CD4-positive, alpha-beta T cell treated with Interleukin-17A for 1 hour (primary cell): ENCODE measurements at places on chromosomes 12 and 14.

GRCh38 chr12:130521375-130522124, 183.9 kb downstream of the PIWIL1 start:
- DNase-seq: no peak

- peak; percentile 19 for DNase-seq
These were observed 44.7 kb upstream of the ATP23 start for GRCh38 chr12:57896434-57897201.

GRCh38 chr12:29113101-29113500, 36.0 kb upstream of the FAR2 start:
- DNase-seq: no peak

DNA sequence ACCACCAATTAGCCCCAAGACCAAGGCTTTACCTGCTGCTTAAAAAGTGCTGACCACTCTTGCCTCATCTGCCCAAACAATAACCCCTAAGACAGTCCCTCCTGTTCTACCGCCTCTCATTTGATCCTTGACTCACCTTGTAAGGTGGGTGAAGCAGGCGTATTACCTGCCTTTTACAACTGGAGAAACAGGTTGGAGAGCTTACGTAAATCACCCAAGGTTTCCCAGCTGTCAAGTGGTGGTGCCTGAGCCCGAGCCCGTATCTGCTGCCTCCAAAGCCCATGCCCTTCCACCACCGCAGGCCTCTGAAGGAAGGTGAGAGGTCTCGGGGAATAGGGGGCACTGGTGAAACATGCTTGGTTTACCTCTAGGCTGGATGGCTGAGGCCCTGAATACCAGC, 36.6 kb downstream of the MAX start:
- no peak for DNase-seq

DNA sequence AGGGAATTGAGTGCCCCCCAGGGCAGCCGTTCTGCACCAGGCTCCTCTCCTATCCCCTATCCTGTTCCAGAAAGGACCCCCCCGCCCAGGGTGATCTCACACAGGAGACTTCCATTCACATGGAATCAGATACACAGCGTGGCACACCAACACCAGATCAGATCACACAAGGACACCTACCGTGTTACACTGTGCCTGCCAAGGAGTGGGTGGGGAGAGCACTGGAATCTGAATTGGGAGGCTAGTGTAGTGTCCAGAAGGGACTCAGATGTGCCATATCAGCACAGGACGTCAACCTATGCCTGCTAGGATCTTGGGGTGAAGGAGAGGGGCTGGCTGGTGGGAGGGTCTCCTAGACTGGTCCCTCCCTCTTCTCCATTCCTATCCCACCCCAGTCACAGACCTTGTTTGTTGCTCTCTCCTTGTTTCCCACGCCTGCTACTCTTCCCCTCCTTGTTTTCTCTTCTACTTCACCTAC, 2.3 kb downstream of the PTMS start:
- no peak for DNase-seq

GRCh38 chr12:32074432-32074831, 32.2 kb upstream of the BICD1 start:
- DNase-seq: no peak

DNA sequence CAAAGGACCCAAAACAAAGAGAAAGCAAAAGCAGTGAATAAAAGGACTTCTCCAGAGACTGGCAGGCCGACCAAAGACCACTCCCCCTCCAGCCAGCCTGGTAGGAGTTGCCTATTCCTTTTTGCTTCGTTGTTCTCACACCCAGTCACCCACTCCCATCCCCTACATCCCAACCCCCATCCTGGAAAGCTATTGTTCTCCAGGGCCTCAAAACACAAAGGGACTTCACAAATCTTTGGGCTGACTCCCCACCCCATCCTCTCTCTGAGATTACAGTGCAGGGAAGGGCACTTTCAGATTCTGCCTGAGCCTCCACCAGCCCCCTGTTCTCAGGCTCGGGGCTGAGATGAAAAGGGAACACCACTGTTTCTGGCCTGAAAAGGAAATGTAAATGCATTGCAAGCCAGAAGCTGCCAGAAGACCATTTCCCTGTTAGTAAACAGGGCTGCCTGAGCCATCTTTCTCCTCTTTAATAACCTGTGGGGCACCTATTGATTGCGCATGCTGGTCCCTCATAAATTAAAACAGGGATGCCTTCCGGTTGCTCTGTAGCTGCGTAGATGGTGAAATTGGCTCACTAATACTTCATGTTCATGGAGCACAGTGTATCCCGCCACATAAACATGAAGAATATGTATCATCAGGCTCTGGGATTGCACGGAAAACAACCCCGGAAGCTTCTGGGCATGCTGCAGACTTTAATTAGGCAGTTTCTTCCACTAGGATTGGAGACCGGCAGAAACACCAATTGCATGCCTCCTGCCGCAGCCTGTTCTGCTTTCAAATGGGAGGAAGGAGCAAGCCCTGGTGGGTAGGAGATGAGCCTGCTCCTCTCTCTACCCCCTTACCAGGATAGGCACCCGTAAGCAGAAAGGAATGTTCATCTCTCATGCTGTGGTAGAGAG, 130.3 kb upstream of the FUT8 start:
- peak; percentile 26 for DNase-seq

DNA sequence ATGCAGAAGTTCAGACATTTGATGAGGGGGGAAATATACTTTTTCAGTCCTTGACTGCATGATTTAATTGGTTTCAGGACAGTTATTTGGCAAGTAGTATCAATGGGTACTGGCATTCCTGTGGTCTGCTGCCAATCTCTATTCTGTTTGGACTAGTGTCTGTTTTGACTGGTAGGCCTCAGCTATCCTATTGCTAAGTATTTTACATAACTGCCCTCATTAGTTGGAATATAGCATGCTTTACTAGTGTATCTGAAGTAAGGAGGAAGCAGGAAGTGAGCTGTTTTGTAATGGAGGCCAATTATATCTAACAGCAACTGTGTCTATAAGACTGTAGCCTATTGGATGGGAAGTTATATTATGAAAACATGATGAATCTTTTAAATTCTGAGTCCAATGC, 104.3 kb downstream of the FLRT2 start:
- no peak for DNase-seq

DNA sequence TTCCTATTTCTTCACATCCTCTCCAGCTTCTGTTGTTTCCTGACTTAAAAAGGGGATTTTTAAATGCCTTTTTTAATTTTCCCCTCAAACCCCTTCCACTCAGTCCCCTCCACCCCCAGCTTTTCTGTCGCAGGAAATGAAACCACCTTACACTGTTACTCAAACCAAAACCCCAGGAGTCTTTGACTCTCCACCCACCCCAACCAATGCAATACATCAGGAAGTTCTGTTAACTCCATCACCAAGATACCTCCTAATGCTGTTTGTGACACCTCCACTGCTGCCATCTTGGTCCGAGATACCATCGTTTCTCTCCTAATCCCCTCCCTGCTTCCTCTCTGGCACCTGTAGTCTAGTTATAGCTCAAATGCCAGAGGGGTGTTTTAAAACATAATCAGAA, 25.4 kb upstream of the CPM start:
- DNase-seq: no peak

GRCh38 chr12:104549815-104550480, 93.2 kb downstream of the CHST11 start:
- no peak for DNase-seq

DNA sequence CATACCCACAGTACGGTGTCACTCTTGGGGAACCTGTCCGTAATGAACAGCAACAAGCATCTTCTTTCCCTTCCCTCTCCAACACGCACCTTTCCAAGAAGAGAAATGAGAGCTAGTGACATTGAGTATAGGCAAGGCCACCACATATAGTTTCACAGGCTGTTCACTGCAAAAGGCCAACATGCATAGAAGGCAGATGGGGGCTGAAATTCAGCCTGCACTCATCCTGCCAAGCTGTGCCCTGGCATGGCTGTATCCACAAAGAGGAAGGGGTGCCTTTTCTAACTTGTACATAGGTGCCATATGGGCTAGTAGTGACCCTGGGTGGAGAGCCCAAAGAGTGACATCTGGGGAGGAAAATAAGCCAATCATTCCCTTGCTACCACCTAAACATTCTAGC, 169.6 kb downstream of the ZFP36L1 start:
- DNase-seq: no peak

DNA sequence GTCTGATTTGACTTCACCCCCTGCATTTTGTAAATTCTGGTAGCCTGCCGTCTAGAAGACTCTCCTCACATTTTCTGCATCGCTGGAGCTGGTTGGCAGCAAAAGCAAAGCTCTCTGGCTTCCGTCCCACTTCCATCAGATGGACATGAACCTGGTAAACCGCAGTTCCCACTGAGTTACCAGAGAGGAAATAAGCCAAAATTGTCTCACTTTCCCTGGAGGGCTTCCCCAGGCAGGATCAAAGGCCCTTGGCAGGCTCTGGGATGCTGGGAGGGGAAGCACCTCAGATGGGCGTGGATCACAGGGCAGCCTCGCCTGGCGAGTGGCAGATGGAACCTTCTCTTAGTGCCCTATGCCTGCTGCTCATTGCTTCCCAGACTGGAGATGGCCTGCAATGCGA, 243.5 kb downstream of the TMEM132C start:
- no peak for DNase-seq

- no peak for DNase-seq
These were observed 223.1 kb upstream of the FOXN3 start for GRCh38 chr14:89640141-89640540.

GRCh38 chr14:70094631-70095030, 94.1 kb downstream of the SLC8A3 start:
- DNase-seq: no peak

- no peak for DNase-seq
These were observed 272.9 kb downstream of the ADGRD1 start for GRCh38 chr12:131226345-131227265.

GRCh38 chr12:10381928-10382628, 7.8 kb downstream of the KLRK1 start:
- no peak for DNase-seq

DNA sequence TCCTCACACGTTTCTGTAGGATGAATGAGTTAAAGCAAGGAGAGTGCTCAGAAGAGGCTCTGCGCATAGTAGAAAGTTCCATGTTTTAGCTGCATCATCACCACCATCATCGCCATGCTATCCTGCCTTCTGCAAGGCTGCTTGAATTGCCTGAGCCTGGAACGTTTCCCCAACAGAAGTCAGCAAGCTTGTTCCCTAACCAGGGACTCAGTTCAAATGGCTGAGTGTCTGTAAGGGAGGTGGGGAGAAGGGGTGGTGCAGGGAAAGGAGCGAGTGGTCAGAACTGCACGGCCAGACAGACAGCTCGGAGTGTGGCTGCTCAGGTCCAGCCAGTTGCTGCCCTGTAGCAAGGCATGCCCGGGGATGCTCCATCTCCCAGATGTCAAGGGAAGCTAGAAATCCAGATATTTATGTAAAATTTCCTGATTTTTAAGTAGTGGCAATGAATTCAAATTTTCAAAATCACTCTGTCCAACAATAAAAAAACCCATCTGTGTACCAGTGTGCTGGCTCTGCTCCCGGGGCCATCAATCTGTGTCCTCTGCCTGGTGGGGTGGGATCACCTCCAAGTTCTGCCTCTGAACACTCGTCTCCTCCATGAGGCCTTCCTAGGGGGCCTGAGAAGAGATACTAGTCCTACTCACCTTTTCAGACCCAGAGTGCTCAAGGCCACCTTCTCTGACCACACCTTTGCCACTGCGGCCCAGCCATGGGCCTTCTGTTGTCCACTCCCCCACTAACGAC, 162.7 kb downstream of the FOXN3 start:
- DNase-seq: no peak

GRCh38 chr14:69619012-69619411, 7.6 kb downstream of the SUSD6 start:
- DNase-seq: no peak

GRCh38 chr12:66901138-66901932, 222.5 kb upstream of the GRIP1 start:
- peak; percentile 22 for DNase-seq

DNA sequence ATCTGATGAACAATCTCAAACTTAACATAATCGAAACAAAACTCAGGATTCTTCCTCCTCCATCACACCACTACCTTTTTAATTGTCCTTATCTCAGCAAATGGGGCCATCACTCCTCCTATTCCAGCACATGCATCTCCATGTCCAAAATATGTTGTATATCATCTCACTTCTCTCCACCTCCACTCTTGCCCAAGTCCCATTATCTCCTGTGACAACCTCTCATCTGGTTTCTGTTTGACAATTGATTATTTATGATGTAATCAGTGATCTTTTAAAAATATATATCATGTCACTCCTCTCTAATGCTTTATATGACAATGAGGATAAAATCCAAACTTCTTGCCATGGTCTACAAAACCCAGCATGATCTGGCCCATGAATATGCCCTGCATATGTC, 200.8 kb upstream of the HMGA2 start:
- no peak for DNase-seq

GRCh38 chr12:79927772-79928474, 7.0 kb downstream of the PPP1R12A start:
- peak; percentile 78 for DNase-seq

DNA sequence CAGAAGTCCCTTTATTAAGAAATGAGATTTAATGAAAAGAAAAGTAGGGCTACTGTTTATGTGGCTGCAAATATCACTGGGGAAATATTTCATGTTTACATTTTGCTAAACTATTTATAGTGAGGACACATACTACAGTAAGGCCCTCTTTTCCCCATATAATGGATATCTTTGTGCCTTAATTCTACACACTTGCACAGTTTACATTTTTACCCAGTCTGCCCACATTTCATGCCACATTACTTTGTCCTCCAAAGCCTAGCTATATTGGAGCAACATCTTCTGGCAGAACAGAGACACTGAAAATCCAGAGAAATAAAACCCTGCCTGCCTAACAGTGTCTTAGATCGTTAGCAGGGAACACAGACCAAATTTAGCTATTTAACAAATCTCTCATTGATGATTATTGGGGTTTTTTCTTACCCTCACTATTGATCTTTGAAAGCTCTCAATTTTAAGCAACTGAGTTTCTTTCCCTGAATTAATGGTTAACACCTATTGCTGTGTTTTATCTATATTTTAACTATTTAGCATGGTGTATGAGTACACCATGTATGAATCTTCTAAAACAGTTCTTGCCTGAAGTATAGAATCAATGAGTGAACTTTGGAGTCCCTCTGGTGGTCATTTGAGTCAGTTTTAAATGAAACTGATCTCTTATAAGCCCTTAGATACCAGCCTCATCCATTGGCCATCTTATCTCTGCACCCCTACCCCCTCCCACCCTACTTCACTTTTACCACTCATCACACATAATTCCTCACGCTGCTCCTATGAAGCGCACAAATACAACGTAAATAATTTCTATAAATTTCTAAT, 170.2 kb downstream of the BCAT1 start:
- DNase-seq: peak; percentile 16

DNA sequence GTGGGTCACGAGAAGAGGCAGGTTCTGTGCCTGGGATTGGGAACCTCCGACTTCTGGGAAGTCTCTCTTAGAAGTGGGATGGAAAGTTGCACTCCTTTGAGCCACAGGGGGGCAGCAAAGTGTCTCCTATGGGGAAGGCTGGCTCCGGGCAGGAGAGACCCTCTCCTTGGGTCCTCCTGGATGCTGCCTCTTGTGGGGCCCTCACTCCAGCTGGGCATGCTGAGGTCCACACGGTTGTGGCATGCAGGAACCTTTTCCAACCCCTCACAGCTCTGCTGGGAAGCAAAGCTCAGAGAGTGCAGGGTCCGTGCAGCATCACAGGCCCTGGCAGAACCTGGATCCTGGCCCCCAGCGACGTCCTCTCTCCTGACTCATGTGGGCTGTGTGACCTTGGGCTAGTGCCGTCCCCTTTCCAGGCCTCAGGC, 17.4 kb downstream of the SDSL start:
- DNase-seq: no peak

GRCh38 chr12:25056486-25057130, 107.7 kb upstream of the BCAT1 start:
- no peak for DNase-seq
